DND-41 (cell line): ENCODE measurements at places on chromosomes 13 and 19.

GRCh38 chr13:110329258-110329657 is 22.2 kb downstream of the COL4A2 start:
- no peaks in the 10 kb centered on the region for H3K36me3 ChIP-seq
- no peak overlapping the region for H3K4me3 ChIP-seq
- H3K27ac ChIP-seq = no peak overlapping the region
- H3K27me3 ChIP-seq = peaks cover 63% of the 10 kb centered on the region
- H3K4me1 ChIP-seq = no peaks in the 10 kb centered on the region
- no peak for DNase-seq

GRCh38 chr13:44298314-44298713 is 75.3 kb upstream of the SERP2 start:
- no peak for DNase-seq
- H3K4me1 ChIP-seq = peaks cover 25% of the 10 kb centered on the region
- no peak overlapping the region for H3K27ac ChIP-seq
- no peaks in the 10 kb centered on the region for H3K36me3 ChIP-seq
- H3K4me3 ChIP-seq = no peak overlapping the region

DNA sequence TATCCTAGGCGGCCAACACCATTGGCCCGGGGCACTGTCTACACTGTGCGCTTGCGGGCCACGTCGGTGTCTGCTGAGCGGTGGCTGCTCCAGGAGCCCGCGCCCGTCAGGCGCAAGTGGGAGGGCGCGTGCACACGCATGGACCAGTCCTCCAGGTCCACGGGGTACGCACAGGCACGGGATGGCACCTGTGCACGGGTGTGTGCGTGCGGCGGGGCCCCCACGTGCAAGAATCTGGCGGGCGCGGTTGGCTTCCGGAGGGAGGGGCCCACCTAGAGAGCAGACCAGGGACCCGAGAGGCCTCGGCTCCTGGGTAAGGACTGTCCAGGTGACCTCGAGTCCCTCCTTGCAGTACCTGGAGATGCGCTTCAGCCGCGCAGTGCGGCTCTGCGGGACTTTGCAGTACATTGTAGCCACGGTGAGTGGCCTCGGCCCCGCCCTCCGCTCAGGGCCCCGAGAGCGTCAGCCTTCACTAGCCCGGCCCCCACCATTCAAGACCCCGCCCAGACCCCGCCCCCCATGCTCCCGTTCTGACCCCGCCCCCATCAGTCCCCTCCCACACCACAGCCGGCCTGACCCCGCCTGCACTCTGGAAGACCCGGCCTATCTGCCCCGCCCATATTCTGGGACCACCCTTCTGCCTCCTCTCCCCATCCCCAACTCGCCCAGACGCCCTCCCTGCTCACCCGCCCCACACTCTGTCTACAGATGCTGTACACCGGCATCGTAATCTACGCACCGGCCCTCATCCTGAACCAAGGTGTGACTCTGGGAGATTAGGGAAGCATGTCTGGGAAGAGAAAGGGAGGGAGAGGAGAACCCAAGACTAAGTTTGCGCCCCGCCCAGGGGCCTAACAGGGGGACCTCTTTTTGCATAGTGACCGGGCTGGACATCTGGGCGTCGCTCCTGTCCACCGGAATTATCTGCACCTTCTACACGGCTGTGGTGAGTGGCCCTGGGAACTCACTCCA is 2.3 kb downstream of the SLC5A5 start:
- no peak for DNase-seq
- no peaks in the 10 kb centered on the region for H3K27me3 ChIP-seq
- H3K27ac ChIP-seq = no peak overlapping the region
- H3K4me1 ChIP-seq = no peaks in the 10 kb centered on the region
- no peaks in the 10 kb centered on the region for H3K36me3 ChIP-seq

- no peak overlapping the region for H3K27ac ChIP-seq
- H3K27me3 ChIP-seq = no peaks in the 10 kb centered on the region
- H3K4me1 ChIP-seq = no peaks in the 10 kb centered on the region
- H3K36me3 ChIP-seq = no peaks in the 10 kb centered on the region
Measured at GRCh38 chr13:107867701-107868661, 347.4 kb downstream of the LIG4 start.

GRCh38 chr13:98083507-98083906 is 59.4 kb upstream of the FARP1 start:
- H3K27ac ChIP-seq = no peak overlapping the region
- H3K27me3 ChIP-seq = no peaks in the 10 kb centered on the region
- no peak for DNase-seq
- no peak overlapping the region for H3K4me3 ChIP-seq
- no peaks in the 10 kb centered on the region for H3K4me1 ChIP-seq
- H3K36me3 ChIP-seq = no peaks in the 10 kb centered on the region
